ENCODE measurements at places on chromosomes 5 and 9.

- no peak for DNase-seq
Measured at GRCh38 chr9:12658531-12659209, 34.5 kb upstream of the TYRP1 start.

DNA sequence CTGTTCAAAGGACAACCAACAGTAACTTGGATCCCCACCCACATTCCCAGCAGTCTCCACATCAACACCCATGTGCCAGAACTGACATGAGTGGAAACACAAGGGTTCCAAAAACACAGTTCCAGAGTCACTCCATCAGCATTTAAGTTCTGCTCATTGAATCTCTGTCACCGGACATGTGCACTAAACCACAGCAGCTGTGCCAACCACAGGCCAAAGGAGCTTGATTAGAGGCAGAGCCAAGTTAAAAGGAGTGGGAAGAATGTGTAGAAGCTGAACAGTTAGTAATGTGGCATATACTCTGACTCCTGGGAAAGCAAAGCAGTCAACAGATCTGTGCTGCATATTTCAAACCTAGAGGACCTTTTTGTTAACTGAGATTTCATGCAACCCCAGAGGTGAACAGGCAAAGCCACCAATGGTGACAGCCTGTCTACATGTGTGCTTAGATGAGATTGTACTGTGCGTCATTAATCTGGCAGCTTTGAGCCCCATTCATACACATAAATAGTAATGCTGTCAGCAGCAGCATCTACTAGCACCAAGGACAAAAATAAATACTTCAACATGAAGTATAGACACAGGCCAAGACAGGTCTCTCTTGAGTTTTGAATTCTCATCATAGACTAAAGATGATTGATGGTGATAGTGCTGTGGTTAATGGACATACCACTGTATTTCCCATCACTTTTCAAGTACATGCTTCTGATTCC is 16.4 kb upstream of the FST start:
- DNase-seq, result no peak

DNA sequence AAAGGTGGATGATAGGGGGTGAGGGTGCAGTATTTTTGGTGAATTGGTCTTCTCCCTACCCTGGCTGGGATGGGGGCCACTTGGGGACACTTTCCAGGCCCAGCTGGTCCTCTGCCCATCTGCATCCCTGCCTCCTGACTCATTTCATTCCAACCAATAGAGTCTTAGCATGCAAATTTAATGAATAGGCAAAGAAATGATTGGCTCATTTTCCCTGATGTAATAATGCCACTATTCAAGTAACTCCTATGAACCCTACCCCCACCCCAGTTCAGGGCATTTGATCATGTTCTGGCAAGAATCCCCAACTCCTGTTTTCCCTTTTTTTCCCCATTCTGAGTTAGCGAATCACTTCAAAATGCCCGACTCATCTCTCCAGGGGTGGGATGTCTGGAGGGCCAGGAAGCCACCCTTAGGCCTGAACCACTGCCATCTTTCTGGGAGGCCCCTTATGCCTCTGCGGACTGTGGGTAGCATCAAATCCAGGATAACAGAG is 56.7 kb downstream of the PCDH1 start:
- DNase-seq, result peak; percentile 86

DNA sequence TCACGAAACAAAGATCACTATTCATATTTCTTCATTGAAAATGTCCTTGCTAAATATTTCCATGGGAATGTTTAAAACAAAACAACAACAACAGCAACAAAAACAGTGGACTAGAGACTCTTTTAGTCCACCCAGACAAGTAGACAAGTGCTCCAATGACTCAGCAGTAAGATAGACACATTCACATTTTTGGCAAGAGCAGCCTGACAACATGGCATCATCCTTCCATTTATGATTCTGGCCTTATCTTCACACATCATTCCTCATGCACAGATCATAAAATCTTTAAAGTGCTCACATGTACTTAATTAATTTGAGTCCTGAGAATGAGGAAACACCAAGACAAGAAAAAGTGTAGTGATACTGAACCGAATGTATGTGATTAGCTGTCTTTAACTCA is 132.6 kb upstream of the PDE4D start:
- DNase-seq, result no peak

GRCh38 chr5:131615957-131616356 is 19.1 kb downstream of the RAPGEF6 start:
- DNase-seq, result no peak

DNA sequence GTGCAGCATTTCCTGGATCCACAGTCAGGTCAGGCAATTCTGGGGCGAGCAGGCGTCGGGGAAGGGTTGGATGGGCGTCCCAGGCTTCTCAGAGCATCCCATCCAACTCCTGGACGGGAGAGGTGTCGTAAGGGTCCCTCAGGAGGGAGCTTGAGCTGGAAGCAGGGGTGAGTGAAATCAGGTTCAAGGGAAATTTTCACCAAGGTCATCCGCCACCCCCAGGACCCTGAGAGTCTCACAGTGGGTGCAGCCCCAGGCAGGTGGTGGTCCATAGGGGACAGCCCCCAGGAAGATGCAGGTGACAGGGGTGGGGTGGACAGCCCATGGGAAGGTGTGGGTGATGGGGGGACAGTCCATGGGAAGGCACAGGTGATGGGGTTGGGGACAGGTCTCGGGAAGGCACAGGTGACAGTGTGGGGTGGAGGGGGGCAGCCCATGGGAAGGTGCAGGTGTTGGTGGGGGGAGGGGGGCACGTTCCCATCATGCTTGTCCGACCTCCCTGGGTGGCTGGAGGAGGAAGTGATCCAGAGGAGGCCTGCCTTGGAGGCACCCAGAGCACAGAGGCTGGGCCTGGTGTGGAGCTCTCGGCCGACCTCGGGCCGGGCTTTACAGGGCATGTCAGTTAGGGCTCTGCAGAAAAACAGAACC is 48.9 kb downstream of the AHRR start:
- DNase-seq, result no peak

Data from cerebellum (tissue), 4 donors.